ENCODE measurements at places on chromosomes 12 and 14.
A peak's percentile ranks its signal among the peaks of the same experiment; 100 is the strongest.

GRCh38 chr12:58893495-58893894, 26.8 kb downstream of the LRIG3 start:
- no peak for DNase-seq

- no peak for DNase-seq
Measured at GRCh38 chr14:81990312-81990761, 456.7 kb upstream of the SEL1L start.

DNA sequence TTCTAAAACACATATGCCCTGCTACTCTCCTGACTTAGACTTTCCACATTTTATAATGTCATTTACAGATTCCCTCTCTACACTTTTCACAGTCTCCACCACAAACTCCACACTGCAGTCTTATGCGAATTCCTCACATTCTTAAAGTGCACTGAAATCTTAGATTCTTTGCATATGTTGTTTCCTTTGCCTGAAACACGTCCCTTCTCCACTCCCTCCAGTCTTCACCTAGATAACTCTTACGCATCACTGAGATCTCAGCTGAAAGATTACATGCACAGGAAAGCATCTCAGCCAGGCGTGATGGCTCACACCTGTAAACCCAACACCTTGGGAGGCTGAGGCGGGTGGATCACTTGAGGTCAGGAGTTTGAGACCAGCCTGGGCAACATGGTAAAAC, 3.8 kb upstream of the ARHGAP9 start:
- DNase-seq: no peak

DNA sequence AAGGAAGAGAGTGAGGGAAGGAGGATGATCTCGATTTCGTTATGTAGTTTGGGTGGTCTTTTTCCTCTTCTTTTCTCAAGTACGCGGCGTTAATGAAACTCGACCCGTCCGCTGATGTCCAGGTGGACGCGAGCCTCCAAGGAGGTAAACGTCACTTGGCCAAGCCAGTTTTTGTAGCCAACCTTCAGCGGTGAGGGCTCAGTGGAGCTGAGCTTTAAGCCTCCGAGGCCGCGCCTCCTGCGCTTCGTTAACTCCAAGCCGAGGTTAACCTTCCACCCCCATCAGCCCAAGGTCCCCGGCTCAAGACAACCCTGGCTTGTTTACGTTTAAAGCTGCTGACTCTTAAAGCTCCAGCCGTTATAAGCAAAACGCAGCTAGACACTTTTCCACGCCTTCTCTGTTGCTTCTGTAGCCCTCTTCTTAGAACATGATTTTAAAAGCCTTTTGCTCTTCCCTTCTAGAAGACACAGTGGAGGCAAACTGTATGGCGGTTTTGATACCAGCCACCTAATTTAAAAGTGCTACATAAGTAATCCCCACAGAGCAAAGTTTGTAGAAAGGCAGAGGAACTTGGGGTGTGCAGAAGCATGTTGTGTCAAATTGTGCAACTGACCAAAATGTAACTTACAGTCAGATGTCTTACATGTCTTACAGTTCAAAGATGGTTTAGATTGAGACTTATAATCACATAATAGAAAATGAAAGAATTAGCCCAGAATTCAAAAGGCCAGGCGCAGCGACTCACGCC, 923 bp upstream of the ITPR2 start:
- DNase-seq: peak; percentile 6

GRCh38 chr12:107369679-107370078, 276.3 kb upstream of the CRY1 start:
- DNase-seq: no peak

DNA sequence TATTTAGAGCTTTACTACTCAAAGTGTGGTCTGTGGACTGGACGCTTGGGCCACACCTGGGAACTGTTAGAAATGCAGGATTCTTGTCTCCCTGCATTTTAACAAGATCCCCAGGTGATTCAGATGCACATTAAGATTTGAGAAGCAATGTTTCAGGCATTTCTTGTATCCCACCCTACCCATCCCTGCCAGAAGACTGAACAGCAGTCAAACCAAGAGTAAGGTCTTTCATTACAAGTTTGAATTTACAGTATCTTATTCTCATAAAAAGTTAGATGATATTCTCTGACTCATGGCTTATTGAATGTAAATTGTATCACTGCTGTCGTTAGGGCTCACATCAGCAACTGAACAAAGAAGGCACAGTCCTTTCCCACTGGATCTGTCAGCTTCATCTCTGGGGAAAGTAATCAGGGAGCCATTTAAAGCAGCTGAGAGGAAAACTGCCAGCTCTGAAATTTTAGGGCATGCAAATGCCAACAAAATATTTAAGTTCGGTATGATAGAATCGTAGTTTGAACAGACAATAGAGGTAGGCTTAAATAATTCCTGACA, 141.1 kb downstream of the AKAP6 start:
- DNase-seq: no peak

GRCh38 chr12:51401020-51401419, 9.8 kb upstream of the GALNT6 start:
- DNase-seq: no peak

- no peak for DNase-seq
Measured at GRCh38 chr12:91397866-91398532, 215.4 kb upstream of the DCN start.

- no peak for DNase-seq
Measured at GRCh38 chr12:52271158-52271557, 3.3 kb upstream of the KRT86 start.

GRCh38 chr14:71967704-71968103, 35.5 kb downstream of the RGS6 start:
- no peak for DNase-seq

- DNase-seq: no peak
Measured at GRCh38 chr12:25585021-25585523, 32.0 kb upstream of the LMNTD1 start.

DNA sequence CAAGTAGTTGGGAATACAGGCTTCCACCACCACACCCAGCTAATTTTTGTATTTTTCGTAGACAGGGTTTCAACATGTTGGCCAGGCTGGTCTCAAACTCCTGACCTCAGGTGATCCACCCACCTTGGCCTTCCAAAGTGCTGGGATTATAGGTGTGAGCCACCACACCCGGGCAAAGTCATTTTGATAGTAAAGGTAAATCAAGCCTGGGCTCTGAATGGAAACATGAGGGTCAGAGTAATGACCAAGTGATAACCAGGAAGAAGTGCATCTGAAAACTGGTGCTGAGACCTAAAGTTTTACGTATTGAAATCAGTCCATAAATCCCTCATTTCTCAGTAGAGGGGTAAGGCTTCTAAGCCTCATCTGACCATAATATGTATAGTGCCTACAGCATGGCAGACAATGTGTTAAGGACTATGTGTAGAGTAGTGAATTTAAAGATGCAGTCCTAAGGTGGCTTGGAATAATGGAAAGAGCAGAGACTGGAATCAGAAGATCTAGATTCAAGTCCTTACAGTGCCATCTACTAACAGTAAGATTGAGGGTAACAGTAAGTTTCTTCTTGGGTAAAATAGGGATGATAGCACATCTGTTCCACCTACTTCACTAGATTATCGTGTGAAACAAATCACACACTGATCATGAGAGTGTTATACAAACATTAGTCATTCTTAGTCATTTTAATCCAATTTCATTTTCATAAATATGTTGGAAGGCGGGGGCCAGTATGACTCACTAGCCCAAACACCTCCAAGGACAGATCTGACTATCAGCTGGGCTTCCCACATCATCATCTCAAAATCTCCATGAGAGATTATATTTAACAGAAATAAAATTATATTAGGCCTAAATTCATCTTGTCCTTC, 11.2 kb downstream of the MAP4K5 start:
- no peak for DNase-seq

DNA sequence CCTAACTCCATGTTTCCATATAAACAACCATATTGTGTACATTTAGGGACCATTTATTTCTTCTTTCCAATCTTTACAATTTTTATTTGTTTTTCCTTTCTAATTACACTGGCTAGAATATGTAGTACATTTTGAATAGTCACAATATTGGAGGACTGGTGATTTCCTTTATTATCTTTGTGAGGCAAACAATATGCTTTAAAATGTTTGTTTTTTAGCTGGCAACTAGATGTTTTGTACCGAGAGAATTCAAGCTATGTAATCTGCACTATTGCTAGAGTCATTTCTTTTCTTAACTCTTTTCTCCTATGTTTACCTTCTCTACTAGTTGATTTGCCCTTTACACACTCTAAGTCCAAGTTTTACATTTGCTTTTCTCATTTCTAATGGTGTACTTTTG, 13.3 kb upstream of the NTN4 start:
- no peak for DNase-seq

GRCh38 chr12:18358077-18358476, 96.8 kb downstream of the PIK3C2G start:
- no peak for DNase-seq

DNA sequence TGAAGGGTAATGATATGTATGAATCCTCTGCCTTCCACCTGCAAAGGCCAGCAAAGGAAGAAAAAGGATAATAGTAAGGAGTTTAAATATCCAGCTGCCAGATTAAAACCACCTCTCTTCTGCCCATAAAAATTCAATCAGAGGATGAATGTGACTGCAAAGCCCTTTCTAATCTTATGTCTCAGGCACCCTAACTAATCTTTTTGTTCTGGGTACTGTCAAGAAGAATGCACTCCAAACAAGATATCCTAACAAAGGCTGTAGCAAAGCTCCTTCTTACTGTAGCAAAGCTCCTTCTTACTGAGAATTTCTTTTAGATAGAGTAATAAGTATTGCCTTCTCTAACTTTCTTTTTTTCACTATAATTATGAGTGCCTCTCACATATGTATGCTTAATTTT, 91.8 kb downstream of the ST8SIA1 start:
- DNase-seq: no peak

GRCh38 chr14:101506211-101506925, 54.9 kb upstream of the DIO3 start:
- DNase-seq: no peak

- DNase-seq: no peak
Measured at GRCh38 chr12:79637093-79637492, 53.7 kb downstream of the PAWR start.

DNA sequence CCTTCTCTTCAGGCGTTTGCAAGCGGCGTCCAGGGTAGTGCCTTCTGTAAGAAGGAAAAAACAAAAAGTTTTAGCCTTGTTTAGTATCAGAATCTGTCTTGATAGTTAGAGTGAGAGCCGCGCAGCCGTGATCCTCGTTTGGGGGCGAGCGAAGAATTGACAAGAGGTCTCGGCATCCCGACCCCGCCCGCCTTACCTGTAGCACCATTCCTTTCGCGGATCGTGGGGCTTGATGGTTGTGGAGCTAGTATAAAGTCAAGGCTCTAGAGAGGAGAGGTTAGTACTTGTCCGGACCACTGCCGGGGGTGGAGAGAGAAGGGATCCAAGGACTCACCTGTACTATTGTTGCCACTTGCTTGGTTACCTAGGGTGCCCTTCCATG, 494 bp downstream of the TMTC3 start:
- peak; percentile 6 for DNase-seq

DNA sequence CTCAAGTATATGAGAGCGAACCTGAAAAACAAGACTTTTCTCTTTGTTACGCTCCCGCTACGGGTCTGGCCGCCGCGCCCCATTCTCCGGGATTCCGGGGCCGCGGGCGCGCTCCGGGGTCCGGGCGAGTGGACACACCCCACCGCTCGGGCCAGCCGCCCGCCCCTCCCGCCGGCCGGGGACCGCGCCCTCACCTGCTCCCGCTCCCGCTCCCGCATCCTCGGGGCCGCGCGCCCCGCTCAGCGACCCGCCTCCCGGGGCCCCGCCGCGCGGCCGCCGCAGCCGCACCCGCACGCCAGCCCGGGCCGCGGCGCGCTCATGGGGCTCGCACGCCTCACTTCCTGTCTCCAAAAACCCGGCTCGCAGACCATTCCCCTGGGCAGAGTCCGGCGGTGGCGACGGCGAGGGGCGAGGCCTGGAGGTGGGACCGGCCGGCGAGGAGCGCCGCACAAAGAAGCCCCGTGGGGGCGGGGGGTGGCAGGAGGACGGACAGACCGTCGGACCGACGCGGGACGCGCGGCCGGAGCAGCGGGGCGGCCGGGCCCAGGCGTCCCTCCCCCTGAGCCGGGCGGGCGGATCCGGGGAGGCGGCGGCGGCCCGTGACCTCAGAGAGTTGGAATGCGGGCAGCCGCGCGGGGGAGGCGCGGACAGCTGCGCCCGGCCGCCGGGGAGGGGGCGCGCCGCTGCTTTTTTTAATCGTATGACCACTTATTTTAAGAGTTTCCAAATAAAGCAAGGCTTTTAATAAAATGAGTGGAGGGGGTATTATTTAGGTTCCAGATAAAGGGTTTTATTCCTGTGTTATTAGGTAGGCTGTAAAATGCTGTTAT, at the start of gene PTPN21:
Gene PTPN21, minus strand, starts transcription at position 551 of the 830 bp plus-strand sequence. CDS start 4,590 bp downstream, outside the sequence.
- DNase-seq: no peak

- no peak for DNase-seq
Measured at GRCh38 chr14:23577004-23577681, 1.4 kb downstream of the JPH4 start.

GRCh38 chr14:92600318-92601053, 86.9 kb downstream of the RIN3 start:
- no peak for DNase-seq

GRCh38 chr12:13104409-13104808, 942 bp upstream of the GSG1 start:
- no peak for DNase-seq

DNA sequence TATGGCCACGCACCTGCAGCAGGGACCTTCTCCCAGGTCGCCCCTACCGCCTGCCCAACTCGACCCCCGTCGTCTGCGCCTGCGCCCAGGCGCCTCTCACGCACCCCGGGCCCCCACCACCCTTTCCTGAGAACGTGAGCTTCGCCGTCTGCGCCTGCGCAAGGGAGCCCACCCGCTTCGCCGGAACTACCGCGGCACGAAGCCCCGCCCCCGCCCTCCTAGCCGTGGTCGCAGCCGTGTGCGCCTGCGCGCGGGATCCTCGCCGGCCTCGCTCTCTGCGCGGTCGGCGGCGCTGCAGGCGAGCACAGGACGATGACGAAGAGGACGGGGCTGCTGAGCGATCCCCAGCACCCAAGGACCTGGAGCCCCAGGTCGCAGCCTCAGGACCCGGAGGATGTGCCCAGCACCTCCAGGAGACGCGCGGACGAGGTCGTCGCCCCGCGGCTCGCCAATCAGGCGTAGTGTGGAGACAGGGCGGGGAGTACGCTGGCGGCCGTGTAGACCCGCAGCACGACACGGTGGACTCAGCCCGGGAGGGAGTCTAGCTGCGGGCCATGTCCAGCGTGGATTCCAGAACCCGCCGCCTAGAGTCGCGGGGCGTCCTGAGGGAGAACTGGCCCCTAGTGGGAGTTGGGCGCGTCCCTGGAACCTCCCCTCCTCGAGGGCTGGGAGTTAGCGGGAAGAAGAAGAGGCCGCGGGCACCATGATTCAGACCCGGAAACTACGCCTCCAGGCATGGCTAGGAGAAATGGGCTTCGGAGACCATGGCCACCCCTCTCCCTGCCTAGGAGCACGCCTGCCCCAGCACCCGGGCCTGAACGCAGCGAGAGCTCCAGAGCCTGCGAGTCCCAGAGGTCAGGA, 1120.8 kb upstream of the TMEM132C start:
- peak; percentile 73 for DNase-seq

- DNase-seq: no peak
Measured at GRCh38 chr12:49824895-49825294, 3.3 kb downstream of the NCKAP5L start.
